ENCODE measurements at places on chromosomes 2 and 18.

GRCh38 chr18:1665079-1665478 lies 760.4 kb downstream of the ADCYAP1 start:
- DNase-seq: no peak

- DNase-seq: no peak
Observed at GRCh38 chr2:241804326-241805229, 4.4 kb upstream of the NEU4 start.

- no peak for DNase-seq
Observed at GRCh38 chr2:202847693-202848524, 23.7 kb downstream of the ICA1L start.

DNA sequence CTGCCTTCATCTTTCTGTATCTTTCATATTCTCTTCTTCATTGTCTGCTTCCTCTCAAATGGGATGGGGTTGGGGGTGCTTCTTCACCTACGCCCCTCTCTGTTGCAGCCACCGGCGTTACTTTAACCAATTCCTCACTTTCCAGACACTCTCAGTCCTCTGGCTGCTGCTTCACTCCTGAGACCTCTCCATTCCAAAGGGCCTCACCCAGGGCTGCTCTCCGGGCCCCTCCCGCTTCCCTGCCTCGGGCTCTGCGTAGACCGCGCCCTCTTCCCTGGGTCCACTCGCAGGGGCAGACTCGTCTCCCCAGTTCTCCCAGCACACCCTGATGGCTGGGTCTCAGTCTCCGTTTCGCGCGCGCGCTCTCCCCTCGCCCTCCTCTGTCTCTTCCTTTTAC lies 926 bp downstream of the SERPINB8 start:
- DNase-seq: no peak

DNA sequence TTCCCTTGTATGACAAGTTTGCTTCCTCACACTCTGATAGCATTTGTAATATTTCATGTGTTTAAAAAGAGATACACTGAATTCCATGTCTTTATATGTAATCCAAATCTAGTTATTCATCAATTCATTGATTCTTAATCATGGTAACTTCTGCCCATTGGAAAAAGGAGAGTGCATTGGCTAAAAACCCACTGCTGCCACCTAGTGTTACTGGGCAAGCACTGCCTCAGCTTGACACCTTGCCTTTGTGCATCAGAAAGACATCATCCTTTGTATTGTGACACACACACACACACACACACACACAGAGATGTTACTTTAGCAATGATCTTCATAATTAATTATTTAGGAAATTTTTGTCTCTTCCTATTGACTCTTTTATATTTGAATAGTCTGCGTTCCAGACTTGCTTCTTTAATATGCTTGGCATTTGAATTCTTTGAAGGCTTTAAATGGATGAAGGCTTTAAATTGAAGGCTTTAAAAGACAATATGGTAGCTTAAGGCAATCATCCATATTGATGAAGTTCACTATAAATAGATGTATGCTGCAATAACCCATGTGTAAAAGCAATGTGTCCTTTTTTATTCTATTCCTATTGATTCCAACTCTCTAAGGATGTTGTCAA lies 414.2 kb upstream of the CHST9 start:
- no peak for DNase-seq

DNA sequence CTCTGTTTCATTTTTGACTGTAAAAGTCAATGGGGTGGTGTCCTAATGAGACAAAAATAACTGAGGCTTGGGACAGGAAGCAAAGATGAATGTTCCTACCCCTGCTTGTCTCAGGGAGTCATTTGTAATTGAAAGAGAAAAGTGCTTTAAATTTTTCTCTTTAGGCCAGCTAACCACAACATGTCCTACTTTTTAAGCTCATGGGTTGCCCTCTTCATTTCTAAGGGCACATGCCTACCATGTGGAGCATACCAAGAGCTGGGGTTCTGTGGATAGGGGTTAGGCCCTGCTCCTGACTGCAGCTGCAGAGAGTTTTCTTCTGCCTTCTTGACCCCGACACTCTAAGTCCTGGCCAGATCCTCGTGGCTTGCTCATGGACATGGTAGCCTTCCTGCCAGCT lies 96.8 kb upstream of the ARL4C start:
- DNase-seq: no peak

DNA sequence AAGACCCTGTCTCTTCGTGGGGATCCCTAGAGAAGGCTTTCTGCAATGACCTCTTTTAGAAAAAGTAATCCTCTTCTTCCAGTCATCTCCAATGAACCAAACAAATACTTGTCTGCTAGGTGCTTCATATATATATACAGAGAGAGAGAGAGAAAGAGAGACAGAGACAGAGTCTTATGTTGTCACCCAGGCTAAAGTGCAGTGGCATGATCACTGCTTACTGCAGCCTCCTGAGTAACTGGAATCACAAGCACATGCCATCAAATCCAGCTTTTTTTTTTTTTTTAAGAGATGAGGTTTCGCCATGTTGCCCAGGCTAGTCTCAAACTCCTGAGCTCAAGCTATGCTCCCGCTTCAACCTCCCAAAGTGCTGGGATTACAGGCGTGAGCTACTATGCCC lies 18.6 kb upstream of the PKDCC start:
- DNase-seq: no peak

GRCh38 chr2:88811233-88811632 lies 119.8 kb downstream of the RPIA start:
- DNase-seq: no peak

GRCh38 chr2:16537347-16537746 lies 128.3 kb downstream of the CYRIA start:
- DNase-seq: no peak

GRCh38 chr2:120605231-120605935 lies 130.3 kb upstream of the GLI2 start:
- DNase-seq: no peak

DNA sequence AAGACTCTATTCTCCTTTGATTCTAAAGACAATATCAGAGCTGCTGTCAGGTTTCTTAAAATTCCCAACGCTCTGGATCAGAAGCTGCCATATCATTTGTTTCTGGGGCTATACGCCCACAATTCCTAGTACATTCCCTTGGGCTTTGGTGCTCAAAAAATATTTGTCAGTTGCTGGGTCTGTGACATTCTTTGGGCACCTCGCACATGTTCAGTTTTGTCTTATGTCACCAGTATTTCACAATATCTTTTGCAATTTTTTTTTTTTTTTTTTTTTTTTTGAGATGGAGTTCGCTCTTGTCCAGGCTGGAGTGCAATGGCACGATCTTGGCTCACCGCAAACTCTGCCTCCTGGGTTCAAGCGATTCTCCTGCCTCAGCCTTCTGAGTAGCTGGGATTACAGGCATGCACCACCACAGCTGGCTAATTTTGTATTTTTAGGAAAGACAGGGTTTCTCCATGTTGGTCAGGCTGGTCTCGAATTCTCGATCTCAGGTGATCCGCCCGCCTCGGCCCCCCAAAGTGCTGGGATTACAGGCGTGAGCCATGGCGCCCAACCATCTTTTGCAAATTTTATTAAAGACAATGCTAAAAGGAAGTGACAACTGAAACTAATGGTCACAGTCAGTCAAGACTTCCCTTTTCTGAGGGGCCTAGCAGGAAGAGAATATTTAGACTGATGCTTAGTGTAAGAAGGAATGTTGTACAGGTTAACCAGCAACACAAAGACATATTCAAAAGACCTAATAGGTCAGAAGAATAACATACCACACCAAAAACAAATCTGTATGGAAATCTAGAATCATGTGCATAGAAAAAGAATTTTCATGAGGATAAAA lies 6.8 kb downstream of the ZNF397 start:
- DNase-seq: no peak

DNA sequence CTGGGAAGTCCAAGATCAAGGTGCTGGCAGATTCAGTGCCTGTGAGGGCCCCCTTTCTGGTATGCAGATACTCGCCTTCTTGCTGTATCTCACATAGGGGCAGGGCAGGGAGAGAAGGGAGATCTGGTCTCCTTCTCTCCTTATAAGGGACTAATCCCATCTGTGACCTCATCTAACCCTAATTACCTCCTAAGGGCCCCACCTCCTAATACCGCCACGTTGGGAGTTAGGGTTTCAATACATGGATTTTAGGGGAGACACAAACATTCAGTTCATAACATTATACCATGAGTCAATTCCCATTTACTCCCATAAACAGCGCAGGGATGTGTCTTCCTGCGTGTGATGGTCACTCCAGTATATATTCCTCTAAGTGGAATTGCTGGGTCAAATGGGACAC lies 73.8 kb upstream of the TXNDC2 start:
- no peak for DNase-seq

DNA sequence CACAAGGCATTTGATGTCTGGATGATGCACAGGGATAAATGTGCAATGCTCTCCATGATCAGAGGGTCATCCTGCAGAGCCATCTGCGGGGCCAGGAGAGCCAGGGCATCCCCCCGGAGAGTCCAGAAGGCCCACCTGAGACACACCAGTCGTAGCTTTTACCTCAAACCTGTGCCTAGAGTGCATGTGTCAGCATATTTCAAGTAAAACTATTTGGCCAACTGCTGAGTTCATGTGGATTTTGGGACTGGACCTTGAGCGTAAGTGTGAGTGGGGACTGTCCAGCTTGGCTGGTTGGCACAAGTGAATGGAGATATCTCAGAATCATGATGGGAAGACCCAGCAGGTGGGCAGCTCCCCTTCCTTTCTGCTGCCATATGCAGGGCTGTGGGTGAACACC lies 147.8 kb upstream of the TPO start:
- DNase-seq: no peak

DNA sequence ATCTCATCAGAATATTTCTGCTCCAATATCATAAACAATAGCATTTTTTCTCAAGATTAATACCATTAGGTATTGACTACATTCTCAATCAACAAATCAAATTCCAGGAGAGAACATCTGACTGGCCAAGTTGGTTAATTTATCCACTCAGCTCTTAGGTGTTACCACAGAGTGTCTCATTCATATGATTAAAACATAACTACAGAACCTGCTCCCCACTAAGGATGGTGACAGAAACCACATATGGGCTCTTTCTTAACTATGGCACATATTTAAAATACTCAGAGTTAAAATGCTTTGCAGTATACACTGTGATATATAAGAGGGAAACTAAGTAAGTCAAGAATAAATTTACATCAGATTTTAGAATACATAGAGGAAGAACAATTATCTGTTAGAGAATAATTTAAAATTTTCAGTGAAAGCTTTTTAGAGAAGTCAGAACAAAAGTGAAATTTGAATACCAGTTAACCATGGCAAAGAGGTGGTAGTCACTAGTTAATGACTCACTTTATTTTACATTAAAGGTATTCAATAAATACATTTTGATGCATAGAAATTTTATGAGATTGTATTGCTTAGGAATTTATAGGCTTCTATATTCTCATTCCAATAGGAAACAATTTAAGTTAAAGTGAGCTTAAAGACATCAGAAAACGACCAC lies 1120.8 kb upstream of the TMEFF2 start:
- no peak for DNase-seq

DNA sequence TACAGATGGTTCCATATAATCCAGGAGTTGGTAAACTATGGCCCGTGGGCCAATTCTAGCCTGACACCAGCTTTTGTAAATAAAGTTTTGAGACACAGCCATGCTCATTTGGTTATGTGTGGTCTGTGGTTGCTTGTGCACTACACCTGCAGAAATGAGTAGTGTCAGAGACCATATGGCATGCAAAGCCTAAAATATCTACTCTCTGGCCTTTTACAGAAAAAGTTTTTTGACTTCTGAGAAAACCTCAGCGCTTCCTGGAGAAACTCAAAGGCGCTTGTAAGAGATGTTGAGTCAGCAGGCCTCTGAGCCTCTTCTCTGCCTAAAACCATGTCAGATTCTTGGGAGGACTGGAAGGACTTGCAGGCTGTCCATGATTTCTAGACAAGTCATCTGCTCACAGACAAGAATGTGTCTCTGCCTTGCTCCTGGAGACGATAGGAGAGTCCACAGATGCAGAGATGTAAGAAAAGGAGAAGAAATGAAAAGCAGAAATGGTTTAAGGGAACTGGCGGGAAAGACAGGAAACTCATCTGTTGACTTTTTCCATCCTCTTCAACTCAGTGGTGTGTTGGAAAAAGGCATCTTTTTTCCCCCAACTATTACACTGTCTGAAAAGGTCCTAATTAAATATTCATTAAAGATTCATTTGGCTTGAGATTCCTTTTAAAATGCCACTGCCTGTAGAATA lies 5.2 kb downstream of the TTC39C start:
- DNase-seq: no peak

DNA sequence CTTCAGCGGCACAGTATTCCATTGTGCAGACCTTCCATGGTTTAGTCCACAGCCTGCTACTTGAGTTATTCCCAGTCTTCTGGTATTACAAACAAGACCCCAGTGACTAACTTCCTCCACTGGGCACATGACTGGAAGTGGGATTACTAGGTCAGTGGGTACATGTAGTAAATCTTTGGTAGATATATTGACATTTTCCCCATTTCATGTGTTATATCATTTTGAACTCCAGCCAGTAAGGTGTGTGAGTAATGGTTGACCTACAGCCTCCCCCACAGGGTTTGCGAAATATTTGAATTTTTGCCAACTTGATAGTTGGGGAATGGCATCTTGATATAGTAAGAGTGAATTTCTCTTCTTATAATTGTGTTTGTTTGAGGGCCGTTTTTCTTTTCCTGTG lies 58.8 kb downstream of the RNF144A start:
- no peak for DNase-seq

- DNase-seq: no peak
Observed at GRCh38 chr2:18991177-18992168, 366.9 kb downstream of the OSR1 start.

DNA sequence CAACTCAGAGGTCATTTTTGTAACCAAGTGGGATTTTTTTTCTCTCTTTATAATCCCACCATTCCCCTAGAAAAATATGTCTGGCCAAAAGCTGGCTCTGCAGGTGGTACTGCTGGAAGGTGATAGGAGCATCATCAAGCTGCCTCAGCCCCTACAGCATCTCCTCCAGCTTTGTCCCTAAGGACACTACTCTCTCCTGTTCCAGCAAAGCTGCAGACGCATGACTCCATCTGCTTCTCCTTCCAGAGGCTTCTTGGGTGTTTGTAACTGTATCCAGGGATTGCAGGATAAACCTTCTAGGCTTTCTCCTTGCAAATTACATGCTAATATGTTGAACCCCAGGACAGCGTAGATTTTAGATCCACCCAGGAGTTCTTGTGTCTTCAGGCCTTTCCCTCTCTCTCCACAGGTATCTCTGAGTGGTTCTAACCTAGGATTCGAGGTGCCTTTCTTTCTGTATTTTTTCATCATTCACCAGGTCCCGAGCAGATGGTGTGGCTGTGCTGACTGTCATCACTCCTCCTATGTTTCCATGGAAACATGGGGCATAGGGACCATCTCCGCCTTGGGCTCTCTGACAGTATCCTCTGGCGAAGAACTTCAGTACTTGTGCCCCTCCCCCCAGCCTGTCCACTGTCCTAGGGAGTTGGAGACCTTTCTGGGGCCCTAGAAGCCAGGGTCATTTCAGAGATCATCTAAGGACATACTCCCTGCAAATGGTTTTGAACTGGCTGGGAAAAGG lies 34.3 kb downstream of the AFF3 start:
- no peak for DNase-seq

DNA sequence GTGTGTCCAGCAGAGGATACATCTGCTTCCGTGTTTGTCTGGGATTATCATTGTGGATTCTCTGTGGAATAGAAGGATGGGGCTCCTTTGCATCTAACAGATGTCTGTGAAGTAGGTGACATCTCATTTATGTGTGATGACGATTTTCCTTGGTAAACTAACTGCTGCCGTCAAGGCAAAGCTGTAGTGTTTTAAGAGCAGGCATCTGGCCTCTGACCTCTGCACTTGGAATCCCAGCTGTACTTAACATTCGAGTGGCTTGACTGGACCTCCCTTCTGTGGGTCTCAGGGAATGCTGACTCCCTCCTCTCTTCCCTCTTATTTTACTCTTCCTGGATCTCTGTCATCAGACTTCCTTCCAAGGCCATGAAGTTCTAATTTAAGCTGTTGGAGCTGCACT lies 56.4 kb downstream of the DCDC2C start:
- DNase-seq: no peak
